ENCODE measurements at places on chromosomes 11 and 22.

DNA sequence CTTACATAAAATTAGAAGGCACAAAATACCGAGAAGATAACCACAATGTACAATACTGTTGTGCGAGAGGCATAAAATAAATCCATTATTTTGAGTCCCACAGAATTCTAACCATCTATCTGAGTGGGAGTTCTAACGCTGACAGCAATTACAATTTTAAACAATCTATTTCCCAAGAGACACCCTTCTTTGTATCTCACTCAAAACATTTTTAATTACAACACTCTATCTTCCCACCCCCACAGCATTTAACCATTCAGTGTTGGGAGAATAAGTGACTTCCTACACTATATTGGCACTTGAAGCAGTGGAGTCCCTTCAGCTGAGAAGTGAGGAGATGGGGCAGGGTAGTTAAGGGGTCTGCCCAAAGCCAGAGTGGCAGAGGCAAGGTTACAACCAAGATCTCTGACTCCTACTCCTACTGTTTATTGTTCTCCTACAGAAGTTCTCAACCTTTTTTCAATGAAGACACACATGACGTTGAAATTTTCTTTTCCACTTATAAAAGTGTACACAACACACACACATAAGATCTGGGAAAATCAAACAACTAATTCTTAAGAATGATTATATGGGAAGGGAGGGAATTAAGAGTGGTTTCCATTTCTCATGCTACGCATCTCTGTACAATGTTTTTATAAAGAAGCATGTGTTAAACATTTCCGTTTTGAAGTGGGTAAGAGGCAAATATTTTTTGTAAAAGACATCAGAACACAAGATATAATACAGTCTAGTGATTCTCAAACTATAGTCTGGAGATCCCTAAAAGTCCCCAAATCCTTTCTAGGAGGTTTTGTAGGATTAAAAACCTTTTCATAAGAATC, 10.9 kb downstream of the SLC25A17 start:
- no peak for DNase-seq

DNA sequence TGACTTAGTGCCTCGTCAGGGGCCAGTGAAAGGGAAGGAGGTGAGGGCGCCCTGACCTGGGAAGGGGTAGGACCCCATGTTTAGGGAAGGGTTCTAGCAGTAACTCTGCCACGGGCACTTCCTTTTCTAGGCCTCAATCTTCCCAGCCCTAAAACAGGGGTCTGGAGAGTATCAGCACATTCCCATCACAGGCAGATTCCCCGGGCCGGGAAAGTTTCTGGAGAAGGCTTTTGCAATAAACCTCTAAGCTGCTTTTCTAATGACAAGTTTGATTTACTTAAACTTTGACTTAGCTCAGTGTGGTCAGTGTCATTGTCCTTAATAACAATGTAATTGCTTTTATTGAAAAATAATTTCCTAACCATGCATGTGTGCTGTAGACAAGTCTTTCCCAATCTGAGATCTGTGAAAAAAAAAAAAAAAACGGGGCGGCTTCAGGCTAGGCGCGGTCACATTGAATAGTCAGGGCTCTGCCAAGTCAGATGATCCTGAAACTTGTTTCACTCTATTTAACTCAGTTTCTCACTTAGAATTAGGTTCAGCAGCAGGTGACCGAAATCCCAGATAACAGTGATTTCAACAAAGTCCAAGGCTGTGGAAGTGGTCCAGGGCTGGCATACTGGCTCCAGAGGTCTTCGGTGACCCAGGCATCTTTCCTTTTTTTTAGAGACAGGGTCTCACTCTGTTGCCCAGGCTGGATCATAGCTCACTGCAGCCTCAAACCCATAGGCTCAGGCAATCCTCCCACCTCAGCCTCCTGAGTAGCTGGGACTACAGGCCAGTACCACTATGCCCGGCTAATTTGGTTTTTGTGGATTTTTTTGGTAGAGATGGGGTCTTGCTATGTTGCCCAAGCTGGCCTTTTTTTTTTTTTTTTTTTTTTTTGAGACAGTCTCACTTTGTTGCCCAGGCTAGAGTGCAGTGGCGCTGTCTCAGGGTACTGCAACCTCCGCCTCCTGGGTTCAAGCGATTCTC, 19.5 kb upstream of the TAB1 start:
- no peak for DNase-seq

- peak; percentile 75 for DNase-seq
These were observed 38.1 kb upstream of the POU2AF1 start for GRCh38 chr11:111417011-111417765.

GRCh38 chr11:133318221-133318620, 214.1 kb downstream of the OPCML start:
- no peak for DNase-seq

DNA sequence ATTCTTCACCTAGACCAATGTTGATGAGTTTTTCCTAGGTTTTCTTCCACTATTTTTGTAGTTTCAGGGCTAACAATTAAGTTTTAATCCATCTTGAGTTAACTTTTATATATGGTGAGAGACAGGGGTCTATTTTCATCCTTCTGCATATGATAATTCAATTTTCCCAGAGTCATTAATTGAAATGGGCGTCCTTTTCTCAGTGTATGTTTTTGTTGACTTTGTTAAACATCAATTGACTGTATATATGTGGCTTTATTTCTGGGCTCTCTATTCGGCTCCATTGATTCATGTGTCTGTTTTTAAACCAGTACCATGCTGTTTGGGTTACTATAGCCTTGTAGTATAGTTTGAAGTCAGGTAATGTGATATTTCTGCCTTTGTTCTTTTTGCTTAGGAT, 282.1 kb downstream of the INSC start:
- no peak for DNase-seq

- DNase-seq, result peak; percentile 89
These were observed 935 bp upstream of the RCOR2 start for GRCh38 chr11:63917692-63918506.

- DNase-seq, result no peak
These were observed 21.3 kb downstream of the STX3 start for GRCh38 chr11:59776210-59777066.

DNA sequence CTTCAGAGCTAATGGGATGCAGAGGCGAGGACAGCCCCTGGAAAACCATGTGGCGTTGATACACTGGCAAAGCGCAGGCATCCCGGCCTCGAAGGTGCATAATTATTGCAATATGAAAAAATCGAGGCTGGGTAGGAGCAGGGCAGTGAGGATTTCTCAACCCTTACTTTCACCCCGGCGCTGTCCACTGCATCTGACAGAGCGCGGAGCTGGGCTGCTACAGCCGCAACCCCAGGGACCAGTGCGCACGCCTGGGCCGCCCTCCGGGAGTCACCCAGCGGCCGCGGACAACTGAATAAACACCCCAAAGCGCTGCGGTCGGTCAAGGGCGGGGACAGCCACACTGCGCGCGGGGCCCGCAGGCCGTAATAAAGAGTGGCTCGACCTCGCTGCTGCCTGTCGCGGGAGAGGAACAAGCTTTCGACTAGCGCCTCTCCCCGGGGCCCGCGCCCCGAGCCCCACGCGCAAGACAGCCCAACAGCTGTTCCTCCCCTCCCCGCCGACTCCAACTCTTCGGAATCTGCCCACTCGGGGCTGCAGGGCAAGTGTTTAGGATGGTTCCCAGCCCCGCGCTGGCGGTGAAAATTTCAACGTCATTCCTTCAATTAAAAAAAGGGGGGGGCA, 3.6 kb upstream of the WT1 start:
- DNase-seq, result no peak

- DNase-seq, result no peak
These were observed 51.4 kb downstream of the ME3 start for GRCh38 chr11:86620891-86621521.

GRCh38 chr11:12793506-12793905, 119.3 kb downstream of the TEAD1 start:
- DNase-seq, result no peak

GRCh38 chr22:37635157-37635556, 4.3 kb upstream of the SH3BP1 start:
- DNase-seq, result no peak

- DNase-seq, result no peak
These were observed 35.7 kb upstream of the PTPRJ start for GRCh38 chr11:47944632-47945031.

- DNase-seq, result no peak
These were observed 10.0 kb downstream of the STX3 start for GRCh38 chr11:59765068-59765735.

GRCh38 chr11:62702246-62702645, 5.0 kb downstream of the BSCL2 start:
- DNase-seq, result no peak

DNA sequence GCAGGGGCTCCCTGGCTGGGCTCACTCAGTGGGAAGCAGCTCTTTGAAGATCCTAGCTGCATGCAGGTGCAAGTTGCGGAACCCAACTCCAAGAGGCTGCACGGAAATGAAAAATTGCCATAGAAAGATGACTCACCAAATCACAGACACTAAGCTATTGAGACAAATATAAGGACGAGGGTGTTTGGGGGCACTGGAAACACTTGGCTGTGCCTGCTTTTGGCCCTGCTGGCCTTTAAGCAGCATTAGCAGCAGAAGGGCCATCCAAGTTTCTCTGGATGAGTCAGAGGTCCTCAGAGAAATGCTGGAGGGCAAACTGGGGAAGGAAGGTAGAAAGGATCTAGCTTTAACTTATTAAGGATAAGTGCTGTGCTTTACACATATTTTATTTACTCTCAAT, 282.3 kb downstream of the KIRREL3 start:
- no peak for DNase-seq

DNA sequence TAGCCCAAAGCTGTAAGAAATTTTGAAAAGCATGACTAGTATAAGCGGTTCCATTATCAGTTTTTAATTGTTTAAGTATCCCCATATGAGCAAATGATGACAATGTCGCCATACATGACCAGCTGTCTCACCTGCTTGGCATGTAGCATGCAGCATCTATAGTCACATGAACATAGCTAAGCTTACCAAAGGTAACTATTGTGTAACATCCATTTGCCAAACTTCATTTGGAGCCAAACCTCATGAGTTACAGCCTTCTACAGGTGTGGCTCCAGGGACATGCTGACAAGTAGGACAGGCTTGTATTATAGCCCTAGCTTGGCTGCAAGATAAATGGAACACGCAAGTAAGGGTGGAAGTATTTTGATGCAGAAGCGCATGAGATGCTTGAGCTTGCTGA, 30.4 kb downstream of the OR10A6 start:
- DNase-seq, result no peak

- DNase-seq, result no peak
These were observed 466.8 kb downstream of the SOX6 start for GRCh38 chr11:15889363-15890030.

All from RPMI8226 (cell line).